ENCODE measurements at places on chromosomes 2 and 18.

DNA sequence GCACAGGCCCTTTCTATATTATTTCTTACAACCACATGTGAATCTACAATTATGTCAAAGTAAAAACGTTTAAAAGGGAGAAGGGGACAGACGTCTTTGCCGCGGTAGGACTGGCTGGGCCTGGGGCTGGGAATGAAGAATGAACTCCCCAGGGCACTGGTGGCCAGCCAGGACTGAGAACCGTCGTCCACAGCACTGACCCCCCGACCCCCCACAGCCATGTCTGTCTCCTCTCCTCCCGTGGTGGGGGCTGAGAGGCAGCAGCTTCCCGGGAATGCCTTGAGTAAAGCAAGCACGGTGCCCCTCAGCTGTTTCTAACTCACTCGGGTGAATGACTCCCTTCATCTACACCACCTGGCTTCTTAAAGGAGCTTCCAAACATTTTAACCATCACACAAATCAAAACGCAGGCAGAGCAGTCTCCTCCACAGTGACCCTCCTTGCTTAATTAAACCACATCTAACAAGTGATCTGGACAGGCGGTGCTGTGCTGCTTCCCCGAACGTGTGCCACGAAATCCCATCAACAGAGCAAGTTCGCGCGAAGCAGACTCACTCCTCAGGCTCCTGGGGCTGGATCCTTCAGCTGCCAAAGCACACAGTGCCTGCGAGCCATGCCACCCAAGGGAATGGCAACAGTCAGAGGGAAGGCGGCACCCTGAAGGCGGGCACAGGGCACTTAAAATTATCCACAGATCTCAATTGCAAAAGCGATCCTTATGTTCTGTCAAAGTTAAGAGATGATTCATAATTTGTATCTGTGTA, 217.7 kb downstream of the EIPR1 start:
- DNase-seq, result no peak

DNA sequence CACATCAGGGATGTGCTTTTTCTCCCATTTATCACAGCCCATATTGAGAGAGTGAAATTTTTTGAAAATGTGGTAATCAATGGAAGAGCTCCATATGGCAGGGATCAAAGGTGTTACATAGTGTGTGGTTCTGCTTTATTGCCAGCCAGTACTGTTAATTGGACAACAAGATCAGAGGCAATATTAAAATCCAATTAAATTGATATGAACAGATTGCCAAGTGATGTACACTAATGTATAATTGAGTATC, 338.9 kb downstream of the BCL11A start:
- DNase-seq, result no peak

DNA sequence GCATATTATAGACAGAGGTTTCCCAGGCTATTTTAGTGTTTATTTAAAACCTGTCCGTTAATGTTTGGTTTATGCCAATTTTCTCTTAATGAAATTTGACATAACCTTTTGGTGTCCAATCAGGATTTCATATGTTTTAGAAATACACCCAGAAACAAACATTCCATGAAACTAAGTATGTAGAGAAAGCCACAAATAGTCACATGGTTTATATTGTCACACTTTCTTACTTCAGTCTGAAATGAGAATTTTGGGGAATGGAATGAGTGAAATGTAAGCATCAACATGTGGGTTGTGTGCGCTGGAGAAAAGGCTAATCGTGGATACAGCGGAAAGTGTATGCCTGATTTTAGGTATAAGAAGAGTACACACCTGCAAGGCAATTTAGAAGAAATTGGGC, 277.0 kb upstream of the RAB12 start:
- no peak for DNase-seq

- DNase-seq, result no peak
These were observed 893.2 kb upstream of the CRIM1 start for GRCh38 chr2:35462226-35462998.

GRCh38 chr2:31735716-31736115, 155.0 kb upstream of the SRD5A2 start:
- no peak for DNase-seq

- peak; percentile 63 for DNase-seq
These were observed 57.7 kb upstream of the MAP4K3 start for GRCh38 chr2:39494784-39495251.

DNA sequence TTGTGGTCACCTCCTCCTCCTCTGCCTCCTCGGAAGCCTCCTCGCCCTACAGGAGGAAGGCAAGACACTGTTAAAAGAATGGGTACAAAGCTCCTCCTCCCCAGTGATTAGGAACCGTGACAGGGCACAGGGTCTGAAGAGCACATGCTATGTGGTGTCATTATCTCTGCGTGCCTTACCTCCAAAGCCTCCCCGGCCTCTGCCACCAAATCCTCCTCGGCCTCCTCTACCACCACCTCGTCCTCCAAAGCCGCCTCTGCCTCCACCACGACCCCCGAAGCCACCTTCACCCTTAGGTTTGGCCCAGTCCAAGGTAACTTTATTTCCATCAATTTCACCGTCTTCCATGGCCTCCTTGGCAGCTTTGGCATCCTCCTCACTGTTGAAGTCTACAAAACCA, 9.1 kb downstream of the NCL start:
- DNase-seq, result no peak

Data from H54 (cell line).